Chondrocyte (in vitro differentiated cells): ENCODE measurements at places on chromosomes 7 and 10. TPM values are rescaled to one million over a fixed set of nuclear protein-coding genes. Genes with fewer than 3 reads are reported as not detected.
A peak's percentile ranks its signal among the peaks of the same experiment; 100 is the strongest.

DNA sequence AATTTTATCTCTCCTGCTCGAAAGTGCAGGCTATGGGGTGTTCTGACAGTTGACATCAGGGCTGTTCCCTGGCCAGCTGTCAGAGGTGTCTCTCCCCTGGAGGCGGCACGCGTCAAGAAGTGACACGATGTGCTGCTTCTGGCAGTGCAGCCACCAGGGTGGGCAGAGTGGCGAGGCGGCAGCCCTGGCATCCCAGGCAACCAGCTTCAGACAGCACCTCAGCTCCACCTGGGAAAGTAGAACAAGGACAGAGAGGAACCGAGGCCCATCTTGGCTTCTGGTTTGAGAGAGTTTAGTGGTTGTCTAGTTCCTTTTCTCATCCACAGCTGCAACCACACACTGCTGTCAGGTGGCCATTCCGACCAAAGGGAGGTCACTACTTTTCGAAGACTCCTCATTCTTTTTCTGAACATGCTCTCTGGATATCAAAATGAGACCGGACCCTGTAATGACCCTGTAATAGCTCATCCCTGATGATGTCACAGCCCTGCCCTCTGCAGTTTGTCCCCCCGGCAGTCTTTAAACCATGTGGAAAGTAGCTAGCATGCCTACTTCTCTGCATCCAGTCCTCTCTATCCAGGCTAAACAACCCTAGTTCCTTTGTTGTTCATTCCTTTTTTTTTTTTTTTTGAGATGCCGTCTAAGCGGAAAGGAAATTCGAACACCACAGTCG is 381.0 kb upstream of the NRP1 start:
- no peak overlapping the region for H3K4me3 ChIP-seq
- peaks cover 15% of the 10 kb centered on the region for H3K4me1 ChIP-seq
- peaks cover 1% of the 10 kb centered on the region for H3K36me3 ChIP-seq
- no peak for DNase-seq
- no peak overlapping the region for H3K27ac ChIP-seq

GRCh38 chr10:71737001-71737833 is 17.6 kb upstream of the C10orf105 start:
- no peaks in the 10 kb centered on the region for H3K4me1 ChIP-seq
- peaks cover 13% of the 10 kb centered on the region for H3K27me3 ChIP-seq
- H3K36me3 ChIP-seq: no peaks in the 10 kb centered on the region
- H3K4me3 ChIP-seq: no peak overlapping the region

EEF1AKMT2 gene
- 15.7 to 18.3 TPM (median 16.7 TPM) in 3 replicates for total RNA-seq

DNA sequence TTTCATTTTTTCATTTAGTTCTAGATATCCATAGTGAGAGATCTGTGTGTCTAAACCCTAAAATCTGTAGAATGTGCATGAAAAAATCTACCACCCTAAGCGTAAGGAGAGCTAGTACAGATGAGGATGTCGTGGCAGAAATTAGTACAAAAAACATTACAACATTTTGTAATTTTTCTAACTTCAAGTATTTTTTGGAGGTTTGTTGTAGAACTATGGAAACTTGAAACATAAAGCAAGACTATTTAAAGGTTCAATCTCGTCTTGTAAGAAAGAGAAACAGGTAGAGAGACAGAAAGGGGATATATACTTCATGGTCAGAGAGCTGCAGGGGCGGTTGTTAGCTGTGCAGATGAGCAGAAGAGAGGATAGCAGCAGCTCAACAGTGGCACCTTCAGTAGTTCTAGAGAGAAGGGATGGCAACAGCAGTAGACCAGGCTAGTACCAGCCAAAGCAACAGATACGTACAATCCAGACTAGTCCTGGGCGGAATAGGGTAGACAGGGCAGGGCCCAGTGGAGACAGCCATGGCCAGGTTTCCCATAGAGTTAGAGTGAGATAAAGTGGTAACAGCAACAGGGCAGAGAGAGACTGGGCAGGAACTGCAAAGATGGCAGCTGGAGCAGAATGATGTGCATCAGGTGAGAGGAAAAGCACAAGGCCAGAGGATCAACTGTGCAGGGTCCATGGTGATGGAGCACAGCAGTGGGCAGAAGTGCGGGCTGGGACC is 145.2 kb downstream of the FRMD4A start:
- H3K4me3 ChIP-seq: no peak overlapping the region
- peak overlapping the region; percentile 22 for H3K27ac ChIP-seq
- H3K36me3 ChIP-seq: no peaks in the 10 kb centered on the region
- peaks cover 15% of the 10 kb centered on the region for H3K4me1 ChIP-seq
- H3K27me3 ChIP-seq: no peaks in the 10 kb centered on the region
- no peak for DNase-seq

DNA sequence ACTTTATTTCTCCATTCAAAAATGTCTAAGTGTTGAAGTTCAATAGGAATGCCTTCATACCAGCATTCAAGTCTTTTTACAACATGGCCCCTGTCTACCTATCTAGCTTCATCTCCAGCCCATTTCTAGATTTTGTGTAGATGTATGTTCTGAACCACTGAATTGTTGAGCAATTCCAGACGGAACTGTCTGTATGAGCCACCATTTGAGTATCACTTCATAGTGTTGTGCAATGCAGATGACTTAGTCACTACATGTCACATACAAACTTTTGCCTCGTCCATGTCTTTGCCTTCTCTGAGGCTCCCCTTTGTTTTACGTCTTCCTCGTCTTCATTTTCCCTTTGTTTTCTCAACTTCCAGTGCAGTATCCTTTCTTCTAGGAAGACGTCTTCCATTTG is 118.1 kb downstream of the INHBA start:
- no peak for DNase-seq
- H3K36me3 ChIP-seq: no peaks in the 10 kb centered on the region
- no peak overlapping the region for H3K4me3 ChIP-seq

- peak overlapping the region; percentile 95 for H3K27ac ChIP-seq
- peaks cover 54% of the 10 kb centered on the region for H3K4me1 ChIP-seq
- H3K36me3 ChIP-seq: peaks cover 15% of the 10 kb centered on the region
- peak overlapping the region; percentile 85 for H3K4me3 ChIP-seq
Observed at GRCh38 chr7:98283887-98284222, 2.4 kb downstream of the BRI3 start.

GRCh38 chr7:140213684-140214074 is 36.9 kb upstream of the KDM7A start:
- H3K36me3 ChIP-seq: peaks cover 1% of the 10 kb centered on the region
- DNase-seq: no peak
- H3K4me1 ChIP-seq: peaks cover 7% of the 10 kb centered on the region
- no peak overlapping the region for H3K4me3 ChIP-seq
- H3K27ac ChIP-seq: no peak overlapping the region
- peaks cover 2% of the 10 kb centered on the region for H3K27me3 ChIP-seq

TSPAN14 gene
- 23.0 to 57.4 TPM (median 53.8 TPM) in 3 replicates for total RNA-seq

CYP2C19 gene
- total RNA-seq: 0.12 to 0.31 TPM in 2 of 3 replicates, not detected in the other

- H3K4me1 ChIP-seq: no peaks in the 10 kb centered on the region
- no peaks in the 10 kb centered on the region for H3K27me3 ChIP-seq
- H3K36me3 ChIP-seq: peaks cover 3% of the 10 kb centered on the region
- no peak overlapping the region for H3K4me3 ChIP-seq
- DNase-seq: no peak
- H3K27ac ChIP-seq: no peak overlapping the region
Observed at GRCh38 chr7:2965301-2965700, 78.4 kb downstream of the CARD11 start.

GRCh38 chr10:132664407-132664806 is 121.5 kb downstream of the NKX6-2 start:
- no peak for DNase-seq
- H3K4me3 ChIP-seq: no peak overlapping the region
- peaks cover 42% of the 10 kb centered on the region for H3K4me1 ChIP-seq
- H3K36me3 ChIP-seq: peaks cover 11% of the 10 kb centered on the region
- H3K27me3 ChIP-seq: no peaks in the 10 kb centered on the region

GRCh38 chr10:16942381-16943078 is 125.3 kb upstream of the RSU1 start:
- no peaks in the 10 kb centered on the region for H3K36me3 ChIP-seq
- peaks cover 28% of the 10 kb centered on the region for H3K4me1 ChIP-seq
- H3K4me3 ChIP-seq: no peak overlapping the region

ACSM6 gene
- total RNA-seq: not detected in 3 replicates

GRCh38 chr7:138338361-138338760 is 121.7 kb upstream of the TRIM24 start:
- DNase-seq: no peak
- no peak overlapping the region for H3K4me3 ChIP-seq
- peak overlapping the region; percentile 41 for H3K27ac ChIP-seq
- H3K36me3 ChIP-seq: peaks cover 16% of the 10 kb centered on the region
- H3K27me3 ChIP-seq: no peaks in the 10 kb centered on the region

- H3K36me3 ChIP-seq: no peaks in the 10 kb centered on the region
- peaks cover 14% of the 10 kb centered on the region for H3K4me1 ChIP-seq
- H3K27ac ChIP-seq: no peak overlapping the region
- H3K4me3 ChIP-seq: no peak overlapping the region
- H3K27me3 ChIP-seq: peaks cover 44% of the 10 kb centered on the region
- no peak for DNase-seq
Observed at GRCh38 chr7:30987936-30988335, 24.2 kb downstream of the GHRHR start.

DNA sequence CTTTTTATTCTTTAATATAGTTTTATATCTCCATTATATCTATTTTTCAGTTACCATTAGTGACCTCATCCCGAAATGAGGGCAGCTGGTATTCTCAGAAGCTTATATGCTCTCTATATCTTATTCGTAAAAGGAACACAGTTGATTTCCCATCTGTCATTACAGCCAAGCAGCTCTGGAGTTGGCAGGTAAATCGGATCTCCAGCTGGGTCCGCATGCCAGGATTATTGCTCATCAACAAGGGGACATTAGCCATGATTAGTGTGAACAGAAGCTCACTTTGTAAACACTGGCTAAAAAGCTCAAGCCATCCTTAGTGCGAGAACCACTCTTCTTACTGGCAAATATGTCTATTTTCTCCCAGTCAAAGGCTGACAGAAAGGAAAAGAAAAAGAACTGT is 180.3 kb downstream of the NPSR1 start:
- no peak overlapping the region for H3K27ac ChIP-seq
- peaks cover 20% of the 10 kb centered on the region for H3K4me1 ChIP-seq
- H3K36me3 ChIP-seq: no peaks in the 10 kb centered on the region
- no peak overlapping the region for H3K4me3 ChIP-seq

OR6B1 gene
- total RNA-seq: not detected in 3 replicates

- H3K4me1 ChIP-seq: peaks cover 53% of the 10 kb centered on the region
- no peaks in the 10 kb centered on the region for H3K27me3 ChIP-seq
- no peak overlapping the region for H3K4me3 ChIP-seq
- no peak overlapping the region for H3K27ac ChIP-seq
- H3K36me3 ChIP-seq: no peaks in the 10 kb centered on the region
Observed at GRCh38 chr7:17144322-17144721, 154.1 kb upstream of the AHR start.

UBE2D4 gene
- total RNA-seq: 15.4 to 26.8 TPM (median 22.5 TPM) in 3 replicates

DNA sequence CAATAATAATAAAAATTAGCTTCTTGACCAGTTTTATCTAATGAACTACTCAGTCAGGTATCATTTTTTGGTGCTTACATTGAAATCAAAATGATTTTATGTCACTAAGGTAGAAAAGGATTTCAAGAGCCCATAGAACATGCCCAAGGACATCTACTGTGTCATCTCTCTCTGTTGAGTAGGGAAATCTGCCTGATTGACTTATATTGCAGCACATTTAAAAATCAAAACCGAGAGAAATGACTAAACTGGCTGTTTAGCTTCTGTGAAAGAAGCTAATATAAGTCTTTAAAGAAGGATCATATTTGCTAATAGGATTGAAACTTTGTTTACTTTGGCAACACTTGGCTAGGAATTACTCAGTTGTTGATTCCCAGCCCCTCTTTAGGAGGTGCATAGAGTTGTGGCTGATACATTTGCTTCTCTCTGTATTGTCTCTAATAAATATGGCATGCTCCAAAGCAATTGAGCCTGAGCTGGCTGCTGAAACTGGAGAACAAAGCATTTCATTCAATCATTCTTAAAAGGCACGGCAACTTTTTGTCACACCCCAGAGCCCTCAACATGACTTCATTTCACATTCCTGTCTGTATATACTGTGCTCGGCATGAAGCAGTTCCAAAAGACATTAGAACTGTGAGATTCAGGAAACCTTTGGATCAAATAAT is 1096.9 kb upstream of the POT1 start:
- no peak overlapping the region for H3K27ac ChIP-seq
- no peak for DNase-seq
- H3K36me3 ChIP-seq: no peaks in the 10 kb centered on the region
- no peaks in the 10 kb centered on the region for H3K27me3 ChIP-seq

HOXA11 gene
- total RNA-seq: not detected in 3 replicates

DNA sequence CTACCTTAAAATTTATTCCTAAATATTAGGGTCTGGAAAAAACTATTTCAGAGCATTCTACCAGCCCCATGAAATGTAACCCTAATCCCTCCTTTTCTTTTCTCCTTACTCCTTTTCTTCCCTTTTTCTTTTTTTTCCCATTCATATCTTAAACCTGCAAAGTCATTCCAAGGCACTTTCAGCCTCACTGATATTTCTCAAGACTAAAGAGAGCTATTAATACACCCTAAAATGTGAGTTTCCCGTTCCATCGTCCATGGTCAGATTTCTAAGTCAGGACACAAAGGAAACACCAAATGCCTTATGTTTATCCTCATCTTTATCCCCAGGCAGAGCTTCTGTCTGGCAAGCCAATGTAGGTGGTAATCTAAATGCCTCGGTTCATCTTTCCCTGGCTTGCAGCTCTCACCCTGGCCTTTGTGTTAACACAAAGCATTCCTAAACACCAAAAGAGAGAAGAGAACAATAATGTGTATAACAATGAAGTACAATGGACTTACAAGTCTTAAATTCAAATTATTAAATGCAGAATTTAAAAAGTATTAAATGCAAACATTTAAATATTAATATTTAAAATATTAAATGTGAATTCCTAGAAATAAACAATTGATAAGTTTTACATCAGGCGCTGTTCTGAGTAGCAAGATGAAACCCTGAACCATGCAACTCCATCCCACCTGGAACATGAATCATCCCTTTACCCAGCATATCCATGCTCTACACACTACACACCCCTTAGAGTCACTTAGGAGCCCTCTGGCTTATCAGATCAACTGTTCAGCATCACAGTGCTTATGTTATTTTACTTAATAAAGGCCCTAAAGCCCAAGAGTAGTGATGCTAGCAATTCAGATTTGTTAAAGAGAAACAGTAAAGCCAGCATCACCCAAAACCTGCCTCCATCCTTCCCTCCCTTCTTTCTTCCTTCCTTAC is 26.8 kb downstream of the MICU1 start:
- no peak overlapping the region for H3K4me3 ChIP-seq
- H3K4me1 ChIP-seq: peaks cover 9% of the 10 kb centered on the region
- no peaks in the 10 kb centered on the region for H3K27me3 ChIP-seq
- H3K27ac ChIP-seq: peak overlapping the region; percentile 83
